ENCODE measurements at places on chromosomes 7 and 10. TPM values are rescaled to one million over a fixed set of nuclear protein-coding genes. Genes with fewer than 3 reads are reported as not detected.

DNA sequence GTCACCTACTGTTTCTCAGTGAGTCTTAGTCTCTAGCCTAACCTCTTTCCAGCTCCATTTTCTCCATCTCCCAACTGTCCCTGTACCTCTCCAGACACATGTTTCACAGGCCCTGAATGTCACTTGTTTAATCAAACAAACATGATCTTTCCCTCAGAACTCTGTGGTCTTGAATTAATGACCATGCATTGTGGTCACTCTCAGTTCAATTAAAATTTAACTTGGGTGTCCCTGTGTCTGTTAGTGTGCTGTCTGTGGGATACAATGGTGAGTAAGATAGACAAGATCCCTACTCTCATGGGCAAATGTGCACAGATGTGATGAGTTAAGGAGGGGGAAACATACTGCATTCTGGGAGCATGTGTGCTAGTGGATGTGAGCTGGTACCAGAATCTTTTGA, 65.0 kb downstream of the RBM33 start:
- DNase-seq, result no peak

NEUROG3 gene
- total RNA-seq, result not detected

INMT gene
- total RNA-seq, result 7.6 TPM

- DNase-seq, result peak; percentile 45
These were observed 52.5 kb upstream of the NKX6-2 start for GRCh38 chr10:132838346-132838970.

- no peak for DNase-seq
These were observed 204.0 kb downstream of the MAD1L1 start for GRCh38 chr7:2028733-2029132.

DNA sequence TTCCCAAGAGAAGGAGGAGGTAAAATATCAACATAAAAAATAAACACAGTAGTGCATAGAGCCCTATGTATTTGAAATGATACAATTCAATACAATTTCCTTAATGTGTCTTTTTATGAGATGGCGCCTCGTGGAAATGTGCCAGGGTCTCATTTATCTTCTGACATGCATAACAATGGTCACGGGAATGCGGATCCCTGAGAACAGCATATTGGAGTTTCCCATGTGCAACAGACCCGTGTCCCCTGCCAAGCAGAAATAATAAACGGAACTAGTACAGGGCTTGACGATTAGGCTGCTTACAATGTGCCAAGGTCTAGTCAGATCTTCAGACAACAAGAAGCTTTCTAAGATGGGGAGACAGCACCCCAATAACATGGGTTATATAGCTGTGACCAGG, 217.9 kb downstream of the ARHGAP21 start:
- no peak for DNase-seq

PLOD3 gene
- 18.5 TPM for total RNA-seq

DNA sequence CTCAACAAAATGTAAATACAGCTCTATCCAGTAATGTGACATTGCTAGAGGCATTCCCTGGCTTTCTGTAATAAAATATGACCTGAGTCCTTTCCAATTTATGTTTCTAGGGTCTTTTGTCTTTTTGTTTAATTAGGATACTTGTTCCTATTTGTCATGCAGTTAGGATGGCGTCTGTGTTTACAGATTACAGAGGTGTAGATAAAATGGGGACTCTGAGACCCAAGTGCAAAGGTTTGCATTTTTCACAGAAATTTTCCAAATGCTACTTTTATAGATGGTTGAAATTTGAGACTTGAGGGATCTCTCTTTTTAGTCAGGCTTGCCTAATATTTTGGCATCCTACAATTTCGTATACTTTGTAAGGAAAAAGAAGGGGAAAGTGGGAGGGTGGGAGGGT, 332.4 kb downstream of the PTEN start:
- no peak for DNase-seq

CYP2C9 gene
- not detected for total RNA-seq

GRCh38 chr7:43626695-43627094, 43.8 kb downstream of the STK17A start:
- no peak for DNase-seq

MYL10 gene
- not detected for total RNA-seq

DNA sequence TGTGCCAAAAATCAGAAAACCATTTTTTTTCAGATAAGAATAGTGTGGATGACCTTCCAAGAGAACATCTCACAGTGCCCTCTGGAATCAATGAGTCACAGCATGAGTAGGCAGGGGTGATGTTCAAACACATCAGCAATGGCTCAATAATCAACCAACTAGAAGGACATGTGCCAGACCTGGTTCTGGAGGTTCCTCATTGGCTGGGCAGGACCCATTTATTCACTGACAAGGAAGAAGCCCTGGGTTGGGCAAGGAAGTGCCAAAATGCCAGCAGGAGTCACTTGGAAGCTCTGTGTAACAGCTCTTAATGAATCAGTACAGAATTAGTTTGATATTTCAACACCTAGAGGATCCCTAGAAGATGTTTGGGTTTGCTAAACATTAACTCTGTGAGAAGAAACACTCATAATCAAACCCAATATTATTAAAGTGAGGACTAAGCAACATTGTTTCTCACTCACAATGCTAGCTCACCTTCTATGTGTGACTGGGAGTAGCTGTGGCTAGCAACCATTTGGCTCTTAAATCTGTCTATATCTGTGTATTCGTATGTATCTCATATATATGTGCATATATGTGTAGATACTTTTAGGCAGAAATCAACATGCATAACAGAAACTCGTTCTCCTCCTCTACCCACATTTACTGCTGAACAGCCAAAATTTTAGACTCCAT, 72.3 kb upstream of the APBB1IP start:
- DNase-seq, result no peak

IL15RA gene
- 9.6 TPM for total RNA-seq

- peak; percentile 98 for DNase-seq
These were observed at the start of gene TBC1D12 for GRCh38 chr10:94402204-94402842. Gene TBC1D12, plus strand, starts transcription at chr10:94402541. Its CDS starts 73 bp downstream, at chr10:94402614.

BAIAP2L1 gene
- total RNA-seq, result 0.80 TPM

GRCh38 chr10:31288962-31289361, 30.1 kb upstream of the ZEB1 start:
- DNase-seq, result no peak

GRCh38 chr7:24082826-24083225, 201.2 kb upstream of the NPY start:
- DNase-seq, result no peak

DNA sequence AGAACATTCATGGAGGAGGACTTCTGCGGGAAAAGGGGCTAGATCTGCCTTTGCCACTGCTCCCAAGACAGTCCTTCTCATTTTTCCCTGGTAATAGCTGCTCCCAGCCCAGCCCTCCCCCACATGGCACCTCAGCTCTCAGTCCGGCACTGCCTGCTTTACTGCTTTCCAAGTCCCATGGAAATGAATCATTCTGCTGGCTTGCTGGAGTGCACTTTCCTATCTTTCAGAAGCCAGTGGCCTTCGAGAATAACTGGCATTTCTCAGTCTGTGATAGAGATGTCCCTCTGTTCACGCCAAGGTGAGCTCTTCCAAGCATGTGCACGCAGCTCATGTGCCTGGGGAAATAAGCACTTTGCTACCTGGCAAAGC, 61.4 kb downstream of the SYPL1 start:
- DNase-seq, result no peak

STX1A gene
- 1.9 TPM for total RNA-seq

- DNase-seq, result no peak
These were observed 10.3 kb downstream of the CUL1 start for GRCh38 chr7:148709014-148709413.

- no peak for DNase-seq
These were observed 144.1 kb upstream of the NRG3 start for GRCh38 chr10:81730891-81731290.

PTF1A gene
- not detected for total RNA-seq

LEP gene
- 0.15 TPM for total RNA-seq

- DNase-seq, result no peak
These were observed 25.7 kb upstream of the PDCD4 start for GRCh38 chr10:110845756-110846620.

LRIT1 gene
- not detected for total RNA-seq

SGPL1 gene
- total RNA-seq, result 15.1 TPM

- DNase-seq, result no peak
These were observed 22.1 kb upstream of the DDIT4 start for GRCh38 chr10:72251635-72252034.

DNA sequence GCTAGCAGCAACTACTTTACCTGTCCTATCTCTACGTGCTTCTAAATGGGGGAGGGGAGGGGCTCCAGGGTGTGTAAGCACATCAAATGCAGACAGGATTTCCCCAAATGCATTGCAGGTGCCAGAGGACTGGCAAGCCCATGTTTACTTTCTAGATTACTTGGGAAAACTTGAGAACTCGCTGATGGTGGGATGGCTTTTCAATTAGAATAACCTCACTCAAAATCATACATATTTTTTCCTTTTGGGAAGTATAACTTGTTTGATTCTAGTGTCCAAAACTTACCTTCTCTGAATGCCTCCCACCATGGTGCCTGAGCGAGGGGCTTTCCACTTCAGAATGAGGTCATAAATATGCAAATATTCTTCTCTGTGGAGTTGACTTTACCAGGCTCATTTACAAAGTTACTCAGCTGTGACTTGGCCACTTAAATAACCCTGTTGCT, 191.3 kb upstream of the RHOBTB1 start:
- no peak for DNase-seq

DNA sequence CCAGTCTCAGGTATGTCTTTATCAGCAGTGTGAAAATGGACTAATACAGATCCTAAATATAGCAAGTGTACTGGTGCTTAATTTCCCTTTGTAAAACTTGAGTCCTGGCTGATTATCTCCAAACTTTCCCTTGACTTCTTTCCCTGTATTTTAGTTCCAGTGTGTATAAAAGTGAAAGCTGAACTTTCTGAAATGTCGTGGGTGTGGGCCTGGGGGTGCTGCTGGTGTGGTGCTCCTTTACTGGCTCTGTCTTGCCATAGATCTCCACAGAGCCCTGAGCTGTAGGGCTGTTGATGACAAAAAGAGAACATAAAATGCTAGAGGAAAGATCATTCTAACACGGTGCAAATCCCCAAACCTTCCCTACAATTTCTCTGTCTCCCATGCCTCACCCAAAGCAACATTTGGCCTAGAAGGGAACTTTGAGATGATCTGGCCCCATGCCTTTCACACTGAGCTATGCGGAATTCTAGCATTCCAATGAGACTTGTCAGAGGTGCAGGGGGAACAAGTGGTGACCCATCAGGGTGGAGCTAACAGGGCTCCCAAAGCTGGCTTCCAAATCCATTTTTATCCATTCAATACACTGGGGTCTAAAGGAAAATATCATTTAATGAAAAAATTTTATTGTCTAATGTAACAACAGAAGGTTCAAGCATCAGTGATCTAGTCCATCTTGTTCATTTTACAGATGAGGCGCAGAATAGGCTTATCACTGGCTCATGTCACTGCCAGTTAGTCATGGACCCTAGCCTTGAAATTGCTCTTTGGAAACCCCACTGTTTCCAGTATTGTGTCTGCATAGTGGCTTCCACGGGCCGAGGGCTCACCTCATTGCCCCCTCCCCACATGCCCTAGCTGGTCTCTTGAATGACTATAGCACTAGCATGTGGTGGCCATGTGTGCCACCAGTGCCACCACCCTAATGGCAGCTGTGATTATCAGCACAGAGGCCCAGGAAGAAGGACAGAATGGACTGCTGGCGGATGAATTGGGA, 1000.9 kb downstream of the LRMDA start:
- peak; percentile 53 for DNase-seq

PAX4 gene
- total RNA-seq, result not detected

All from psoas muscle (tissue), 8 donors.